ENCODE measurements at places on chromosomes 16 and 17.
A peak's percentile ranks its signal among the peaks of the same experiment; 100 is the strongest.

DNA sequence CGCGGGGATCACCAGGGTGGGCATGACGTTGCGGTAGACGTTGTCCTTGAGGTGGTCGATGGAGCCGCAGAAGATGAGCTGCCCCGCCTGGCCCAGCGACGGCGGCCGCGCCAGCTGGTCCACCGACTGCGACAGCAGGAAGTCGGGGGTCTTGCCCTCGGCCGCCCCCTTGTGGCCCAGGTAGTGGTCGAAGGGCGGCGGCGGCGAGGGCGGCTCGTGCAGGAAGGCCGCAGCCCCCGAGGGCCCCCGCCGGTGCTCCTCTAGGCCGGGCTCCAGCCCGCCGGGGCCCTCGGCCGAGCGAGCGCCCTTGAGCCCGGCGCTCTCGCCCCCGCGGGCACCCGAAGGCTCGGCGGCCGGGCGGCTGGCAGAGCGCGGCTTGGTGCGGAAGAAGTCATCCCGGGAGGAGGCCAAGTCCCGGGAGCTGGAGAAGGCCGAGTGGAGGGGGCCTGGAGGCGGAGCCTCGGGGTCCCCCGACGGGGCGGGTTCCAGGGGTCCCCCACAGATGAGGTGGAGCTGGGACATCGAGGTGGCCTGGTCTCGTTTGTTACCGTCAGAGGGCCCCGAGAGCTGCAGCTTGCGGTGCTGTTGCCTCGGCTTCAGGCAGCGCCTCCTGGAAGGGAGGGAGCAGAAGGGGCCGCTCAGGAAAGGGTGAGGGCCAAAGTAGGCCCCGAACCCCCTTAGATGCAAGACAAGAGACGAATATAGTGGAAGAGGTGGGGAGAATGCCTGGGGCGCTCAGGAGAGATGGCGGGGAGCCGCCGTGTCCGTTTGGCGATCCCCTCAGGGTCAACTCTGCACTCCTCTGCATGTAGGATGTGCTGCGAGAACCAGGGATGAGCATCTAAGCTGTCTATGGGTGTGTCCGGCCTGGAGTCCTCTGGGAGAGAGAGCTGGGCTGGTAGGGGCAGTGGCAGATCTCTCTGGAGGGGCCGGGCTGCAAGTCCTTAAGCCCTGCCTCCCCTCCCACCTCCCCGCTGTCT lies 8.8 kb downstream of the FAM171A2 start:
- no peak overlapping the region for H3K27ac ChIP-seq
- no peaks in the 10 kb centered on the region for H3K4me1 ChIP-seq
- no peak overlapping the region for H3K4me3 ChIP-seq

DNA sequence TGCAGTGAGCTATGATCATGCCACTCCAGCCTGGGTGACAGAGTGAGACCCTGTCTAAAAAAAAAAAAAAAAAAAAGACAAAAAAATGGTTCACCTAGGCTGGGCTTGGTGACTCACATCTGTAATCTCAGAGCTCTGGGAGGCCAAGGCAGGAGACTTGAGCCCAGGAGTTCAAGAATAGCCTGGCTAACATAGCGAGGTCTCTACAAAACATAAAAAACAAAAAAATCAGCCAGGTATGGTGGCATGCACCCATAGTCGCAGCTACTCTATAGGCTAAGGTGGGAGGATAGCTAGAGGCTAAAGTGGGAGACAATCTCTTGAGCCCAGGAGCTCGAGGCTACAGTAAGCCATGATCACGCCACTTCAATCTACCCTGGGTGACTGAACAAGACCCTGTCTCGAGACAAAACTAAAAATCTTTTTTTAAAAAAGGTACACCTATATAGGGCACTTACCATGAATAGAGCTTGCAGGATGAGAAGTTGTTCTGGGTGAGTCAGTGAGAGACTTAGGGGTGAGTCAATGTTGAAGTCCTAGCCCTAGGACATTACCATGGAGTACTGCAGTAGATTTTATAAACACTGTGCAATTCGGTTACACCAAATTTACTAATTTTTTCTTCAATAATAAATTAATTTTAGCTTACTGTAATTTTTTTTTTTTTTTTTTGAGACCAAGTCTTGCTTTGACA lies 19.0 kb downstream of the USP32 start:
- H3K27me3 ChIP-seq: no peaks in the 10 kb centered on the region
- H3K4me1 ChIP-seq: peaks cover 10% of the 10 kb centered on the region
- peak overlapping the region; percentile 78 for H3K27ac ChIP-seq
- H3K4me3 ChIP-seq: no peak overlapping the region
- peak; percentile 87 for DNase-seq

GRCh38 chr17:571224-571623 lies 143.4 kb downstream of the VPS53 start:
- H3K27me3 ChIP-seq: no peaks in the 10 kb centered on the region
- DNase-seq: no peak
- no peaks in the 10 kb centered on the region for H3K4me1 ChIP-seq
- no peak overlapping the region for H3K27ac ChIP-seq
- no peaks in the 10 kb centered on the region for H3K36me3 ChIP-seq

- DNase-seq: peak; percentile 34
- no peaks in the 10 kb centered on the region for H3K27me3 ChIP-seq
- no peaks in the 10 kb centered on the region for H3K36me3 ChIP-seq
- no peaks in the 10 kb centered on the region for H3K4me1 ChIP-seq
- no peak overlapping the region for H3K4me3 ChIP-seq
These were observed 11.5 kb upstream of the LONP2 start for GRCh38 chr16:48232493-48233040.

Data from GM23248 (cell line).